CD4-positive, alpha-beta T cell treated with Interleukin-17A for 4 hours (primary cell): ENCODE measurements at places on chromosomes 16 and 17.

DNA sequence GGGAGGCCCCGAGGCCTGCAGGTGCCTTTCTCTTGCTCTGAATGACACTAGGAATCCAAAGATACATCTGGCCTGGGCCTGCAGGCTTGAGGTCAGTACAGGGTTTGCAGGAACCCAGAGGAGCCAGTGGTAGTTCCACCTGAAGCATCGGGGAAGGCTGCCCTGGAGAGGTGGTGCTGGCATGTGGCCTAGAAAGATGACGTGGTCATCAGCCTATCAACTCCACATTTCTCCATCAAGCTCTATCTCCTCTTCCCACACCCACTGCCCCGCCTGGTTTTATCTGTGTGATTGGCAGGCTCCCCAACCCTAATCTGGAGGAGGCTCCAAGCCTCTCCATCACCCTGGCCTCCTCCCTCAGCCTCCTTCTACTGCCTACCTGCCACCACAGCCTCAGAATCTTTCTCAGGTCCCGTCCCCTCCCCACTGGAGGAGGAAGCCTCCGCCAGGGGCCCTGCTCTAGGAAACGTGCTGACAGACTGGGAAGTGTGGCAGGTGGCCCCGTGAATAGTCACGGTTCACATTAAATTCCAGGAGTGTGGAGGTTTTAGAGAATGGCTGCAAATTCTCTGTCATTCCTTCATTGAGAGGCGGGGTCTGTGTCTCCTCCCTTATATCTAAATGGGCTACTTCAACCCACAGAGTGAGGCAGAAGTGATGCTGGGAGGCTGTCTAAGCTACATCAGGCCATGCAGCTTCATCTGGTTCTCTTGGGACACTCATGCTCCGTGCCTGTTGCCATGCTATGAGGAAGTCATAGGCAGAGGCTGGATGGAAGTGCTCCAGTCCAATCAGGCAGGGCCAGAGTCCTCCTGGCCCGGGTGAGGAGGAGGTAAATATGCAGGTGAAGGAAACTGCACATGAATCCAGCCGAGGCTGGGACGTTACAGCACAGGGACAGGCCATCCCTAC, 11.4 kb upstream of the MAP2K3 start:
- no peak for DNase-seq

DNA sequence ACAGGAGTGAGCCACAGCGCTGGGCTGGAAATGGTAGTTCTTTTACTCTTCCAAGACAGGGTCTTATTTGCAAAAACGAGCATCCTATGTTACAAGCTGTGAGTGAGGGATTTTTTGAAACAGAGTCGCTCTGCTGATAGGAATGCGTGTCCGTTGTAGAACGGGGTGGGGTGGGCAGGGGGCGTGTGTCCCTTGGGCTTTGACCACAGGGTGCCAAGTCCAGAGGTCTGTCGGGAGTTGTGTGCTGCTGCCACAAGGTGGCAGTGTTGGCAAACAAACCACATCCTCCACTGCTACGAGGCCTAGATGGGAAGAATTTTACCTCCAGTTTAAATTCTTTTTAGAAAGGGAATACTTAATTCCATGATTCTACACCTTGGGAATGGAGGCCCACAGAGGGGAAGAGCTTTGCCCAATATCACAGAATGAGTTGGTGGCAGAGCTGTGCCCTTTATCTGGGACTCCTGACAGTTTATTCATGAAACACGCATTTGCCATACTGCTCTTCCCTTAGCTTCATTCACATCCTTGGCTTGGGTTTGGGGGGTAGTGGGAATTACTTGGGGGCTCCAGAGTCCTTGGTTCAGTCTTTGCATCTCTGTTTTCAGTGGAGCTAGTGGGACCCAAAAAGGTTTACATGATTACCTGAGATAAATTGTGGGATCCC, 30.6 kb upstream of the ETV4 start:
- DNase-seq, result peak; percentile 76

DNA sequence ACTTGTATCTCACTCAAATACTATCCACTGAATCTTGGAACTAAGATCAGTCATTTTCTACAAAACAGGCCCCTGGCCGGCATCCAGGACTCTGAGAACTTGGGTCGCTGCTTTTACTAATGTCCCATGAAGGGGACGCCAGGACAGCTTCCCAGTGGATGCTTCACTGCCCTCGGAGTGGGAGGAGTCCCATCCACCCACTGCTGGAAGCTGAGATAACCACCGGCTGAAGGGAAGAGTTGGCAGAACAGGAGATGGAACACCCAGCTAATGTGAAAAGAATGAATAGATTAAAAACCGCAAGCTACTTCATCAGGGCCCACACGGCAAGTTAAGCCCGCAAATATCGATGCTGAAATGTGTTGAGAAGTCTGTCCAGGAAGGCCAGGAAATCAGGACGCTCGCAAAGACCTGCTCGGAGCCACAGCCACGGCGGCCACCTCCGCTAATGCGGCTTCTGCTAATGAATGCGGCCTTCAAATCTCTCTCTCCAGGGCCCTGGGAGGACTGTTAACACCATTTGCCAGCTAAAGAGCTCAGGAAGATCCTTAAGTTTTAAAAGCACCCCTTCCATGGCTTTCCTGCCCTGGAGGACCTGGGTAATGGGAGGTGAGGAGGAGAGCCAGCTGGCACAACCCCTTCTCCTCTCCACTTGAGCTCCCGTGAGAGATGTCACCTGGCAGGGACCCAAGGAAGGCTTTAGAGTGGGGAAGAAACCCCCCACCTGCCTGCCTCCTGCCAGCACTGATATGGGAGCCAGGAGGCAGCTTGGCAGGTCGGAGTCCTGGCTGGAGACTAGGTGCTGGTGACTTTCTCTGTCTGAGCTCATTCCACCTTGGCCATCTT, 226.6 kb upstream of the RPL38 start:
- no peak for DNase-seq

DNA sequence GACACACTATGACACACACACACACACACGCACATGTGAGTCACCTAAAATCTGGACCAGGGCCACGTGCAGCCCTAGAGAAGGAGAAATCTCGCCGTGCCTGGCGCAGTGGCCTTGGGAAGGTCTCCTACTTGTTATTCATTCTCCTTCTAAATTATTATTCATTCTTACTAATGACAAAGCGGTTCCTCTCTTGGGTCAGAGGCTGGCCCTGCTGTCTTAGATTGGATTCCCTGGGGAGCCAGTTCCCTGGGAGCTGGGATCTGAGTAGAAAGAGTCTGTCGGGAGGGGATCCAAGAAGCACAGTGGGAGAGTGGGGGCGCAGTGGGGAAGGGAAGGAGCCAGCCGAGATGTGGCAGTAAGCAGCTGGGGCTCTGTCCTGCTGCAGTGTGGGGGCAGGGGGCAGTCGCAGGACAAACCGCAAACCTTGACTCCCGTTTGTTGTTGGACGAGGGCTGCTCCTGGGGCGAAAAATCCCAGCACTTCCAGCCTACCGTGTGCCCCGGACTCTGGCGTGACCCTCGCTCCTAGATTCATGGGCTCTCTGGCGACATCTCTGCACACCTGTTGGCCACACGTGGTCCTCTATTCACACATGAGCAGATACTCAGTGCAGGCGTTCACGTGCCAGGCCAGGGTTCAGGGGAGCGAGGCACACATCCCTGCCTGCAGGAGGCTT, 18.7 kb upstream of the JPH3 start:
- no peak for DNase-seq

- peak; percentile 71 for DNase-seq
These were observed 57.8 kb upstream of the TEX2 start for GRCh38 chr17:64320613-64321553.

DNA sequence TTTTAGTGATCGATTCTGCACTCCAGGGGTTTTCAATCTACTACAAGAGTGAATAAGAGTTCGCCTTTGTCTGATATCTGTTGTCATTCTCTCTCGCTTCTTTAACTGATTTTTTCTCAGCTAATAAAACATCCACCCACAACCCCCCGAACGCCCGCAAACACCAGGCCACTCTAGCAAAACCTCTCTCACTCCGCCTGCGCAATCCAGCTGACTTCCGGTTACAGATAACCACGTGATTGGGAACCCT, 338 bp upstream of the RPL19 start:
- DNase-seq, result peak; percentile 88

- DNase-seq, result peak; percentile 54
These were observed 925 bp downstream of the ZNF689 start for GRCh38 chr16:30609002-30609925.

- DNase-seq, result peak; percentile 16
These were observed 47.5 kb downstream of the WNT3 start for GRCh38 chr17:46770818-46771560.

- no peak for DNase-seq
These were observed 51.6 kb downstream of the IKZF3 start for GRCh38 chr17:39812466-39812865.

- DNase-seq, result no peak
These were observed 14.3 kb downstream of the ABCA3 start for GRCh38 chr16:2326191-2326590.

GRCh38 chr17:19978209-19978802, 678 bp upstream of the AKAP10 start:
- DNase-seq, result peak; percentile 43

DNA sequence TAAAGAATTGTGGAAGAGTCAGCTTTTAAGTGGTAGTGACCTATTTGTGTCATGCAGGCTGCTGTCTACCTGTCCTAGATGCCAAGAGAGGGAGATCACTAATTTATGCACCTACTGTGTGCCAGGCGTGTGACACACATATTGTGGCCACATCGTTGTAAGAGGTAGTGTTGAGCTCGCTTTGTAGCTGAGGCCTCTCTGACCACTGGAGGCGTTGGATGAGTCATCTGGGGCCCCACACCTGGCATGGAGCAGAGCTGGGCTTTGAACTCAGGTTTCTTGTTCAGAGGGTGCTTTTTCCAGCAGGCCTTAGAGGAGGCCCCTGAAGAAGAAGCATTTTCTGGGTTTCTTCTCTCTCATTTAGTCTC, 52.3 kb upstream of the LGALS9 start:
- DNase-seq, result peak; percentile 23

- DNase-seq, result no peak
These were observed 28.3 kb downstream of the ALDH3A2 start for GRCh38 chr17:19676896-19677295.

DNA sequence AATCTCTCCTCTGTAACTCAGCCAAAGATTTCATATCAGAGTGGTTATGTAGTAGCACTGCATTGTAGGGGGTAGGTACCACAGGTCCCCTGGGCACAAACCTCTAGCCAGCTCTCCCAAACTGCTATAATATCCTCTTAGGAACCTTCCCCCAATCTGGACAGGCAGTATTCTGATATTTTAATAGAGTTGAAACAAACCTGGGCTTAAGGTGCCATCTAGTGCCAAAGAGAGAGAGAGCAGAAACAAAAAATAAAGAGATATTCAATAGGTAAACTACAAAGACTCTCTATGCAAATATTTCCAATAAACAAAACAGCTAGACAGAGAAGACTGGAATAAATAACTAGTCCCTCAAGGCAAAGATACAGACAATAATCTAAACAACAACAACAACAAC, 1070.0 kb downstream of the CDH11 start:
- DNase-seq, result no peak

GRCh38 chr16:82630219-82630618, 3.5 kb downstream of the CDH13 start:
- DNase-seq, result no peak

DNA sequence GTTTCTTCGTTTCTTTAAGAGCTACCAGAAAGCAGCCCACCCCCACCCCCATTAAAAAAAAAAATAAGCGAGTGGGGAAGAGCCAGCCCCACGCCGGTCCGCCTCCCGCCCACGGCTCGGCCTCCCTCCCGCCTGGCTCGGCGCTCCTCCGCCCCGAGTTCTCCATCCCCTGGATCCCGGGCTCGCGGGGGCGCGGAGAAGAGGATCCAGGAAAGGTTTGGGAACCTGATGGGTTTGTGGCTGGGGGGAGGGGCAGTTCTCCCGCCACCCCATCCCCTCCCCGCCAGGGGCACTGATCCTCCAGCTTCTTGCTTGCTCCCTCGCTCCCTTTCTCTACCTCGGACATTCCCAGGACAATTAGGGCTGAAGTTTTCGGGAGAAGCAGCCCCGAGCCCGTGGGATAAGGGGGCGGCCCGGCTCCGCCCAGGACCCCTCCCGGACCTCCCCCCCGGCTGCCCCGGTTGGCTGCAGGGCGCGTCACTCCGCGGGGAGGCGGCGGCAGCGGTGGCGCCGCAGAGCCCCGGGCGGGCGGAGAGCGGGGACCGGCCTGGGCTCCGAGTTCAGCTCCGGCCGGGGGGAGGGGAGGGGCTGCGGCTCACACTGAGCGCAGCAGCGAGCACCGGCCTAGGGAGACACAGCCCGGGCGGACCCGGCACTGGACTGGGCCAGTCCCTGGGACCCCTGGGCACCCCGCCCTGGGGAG, 1.0 kb upstream of the SALL1 start:
- no peak for DNase-seq

DNA sequence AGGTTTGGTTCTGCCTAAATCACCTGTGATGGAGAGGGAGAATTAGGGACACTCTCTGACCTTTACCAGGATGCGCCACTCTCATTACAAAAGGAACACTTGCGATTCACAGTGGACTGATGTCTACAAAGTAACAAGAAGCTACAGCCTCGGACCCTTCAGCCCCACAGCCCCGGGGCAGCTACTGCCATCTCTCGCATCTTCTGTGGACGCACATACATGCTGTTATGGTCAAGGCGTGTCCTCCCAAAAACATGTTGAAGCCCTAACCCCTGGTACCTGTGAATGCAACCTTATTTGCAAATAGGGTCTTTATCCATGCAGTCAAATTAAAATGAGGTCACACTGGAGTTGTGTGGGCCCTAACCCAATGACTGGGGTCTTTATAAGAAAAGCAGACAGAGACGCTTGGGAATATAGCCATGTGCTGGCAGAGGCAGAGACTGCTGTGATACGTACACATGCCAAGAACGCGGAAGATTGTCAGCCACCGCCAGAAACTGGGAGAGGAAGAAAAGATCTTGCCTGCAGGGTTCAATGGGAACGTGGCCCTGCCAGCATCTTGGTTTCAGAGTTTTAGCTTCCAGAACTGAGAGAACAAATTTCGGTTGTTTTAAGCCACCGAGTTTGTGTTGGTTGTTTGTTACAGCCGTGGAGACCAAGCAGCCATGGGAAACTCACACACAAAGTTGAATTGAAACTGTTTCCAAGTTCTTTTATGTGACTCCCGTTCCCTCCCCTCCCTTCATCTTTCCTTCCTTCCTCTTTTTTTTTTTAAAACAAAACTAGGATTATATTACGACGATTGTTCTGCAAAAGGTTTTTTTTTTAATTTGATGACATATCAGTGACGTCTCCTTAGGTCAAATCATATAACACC, 23.1 kb downstream of the ATP2C2 start:
- no peak for DNase-seq

DNA sequence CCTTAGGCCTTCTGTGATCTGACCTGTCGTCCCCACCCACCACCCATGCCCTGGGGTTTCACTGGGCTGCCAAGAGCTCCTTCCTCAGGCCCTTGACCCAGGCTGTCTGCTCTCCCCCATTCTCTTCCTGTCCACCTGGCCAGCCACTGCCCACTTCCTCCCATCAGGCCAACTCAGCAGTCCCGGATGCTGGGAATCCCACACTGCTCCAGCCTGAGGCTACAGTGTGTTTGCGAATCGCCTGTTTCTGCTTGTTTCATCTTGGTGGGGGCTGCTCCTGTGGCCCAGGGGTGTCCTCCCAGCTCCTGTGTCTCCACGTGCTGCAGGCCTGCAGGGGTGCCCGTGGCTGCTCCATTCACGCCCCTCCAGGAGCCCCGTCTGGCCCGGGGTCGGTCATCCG, 839 bp upstream of the METRN start:
- DNase-seq, result no peak
